ENCODE measurements at places on chromosomes 2 and 18.

GRCh38 chr2:46367286-46367685 lies 70.1 kb downstream of the EPAS1 start:
- no peak for DNase-seq

GRCh38 chr2:69017080-69017479 lies 4.1 kb downstream of the ANTXR1 start:
- no peak for DNase-seq

GRCh38 chr2:148989882-148990493 lies 48.5 kb upstream of the LYPD6B start:
- peak; percentile 79 for DNase-seq

DNA sequence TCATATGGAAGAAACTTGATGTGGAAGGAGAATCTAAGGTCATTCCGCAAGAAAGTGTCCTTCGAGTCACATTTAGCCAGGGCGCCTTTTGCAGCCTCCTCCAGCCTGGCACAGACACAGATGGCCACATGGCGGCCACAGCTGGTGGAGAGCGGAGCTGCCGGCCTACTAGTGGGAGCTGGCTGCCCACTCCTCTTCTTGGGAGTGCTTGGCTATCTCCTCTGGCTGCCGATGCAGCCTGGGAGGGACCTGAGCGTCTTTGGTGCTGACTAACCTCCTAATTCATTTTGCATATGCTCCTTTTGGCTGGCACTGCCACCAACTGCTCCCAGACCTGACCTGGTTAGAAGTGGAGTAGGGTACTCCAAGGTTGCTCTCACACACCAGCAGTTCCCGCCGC lies 199.3 kb upstream of the MYT1L start:
- DNase-seq = no peak

GRCh38 chr2:226220511-226220910 lies 579.1 kb downstream of the IRS1 start:
- DNase-seq = no peak

DNA sequence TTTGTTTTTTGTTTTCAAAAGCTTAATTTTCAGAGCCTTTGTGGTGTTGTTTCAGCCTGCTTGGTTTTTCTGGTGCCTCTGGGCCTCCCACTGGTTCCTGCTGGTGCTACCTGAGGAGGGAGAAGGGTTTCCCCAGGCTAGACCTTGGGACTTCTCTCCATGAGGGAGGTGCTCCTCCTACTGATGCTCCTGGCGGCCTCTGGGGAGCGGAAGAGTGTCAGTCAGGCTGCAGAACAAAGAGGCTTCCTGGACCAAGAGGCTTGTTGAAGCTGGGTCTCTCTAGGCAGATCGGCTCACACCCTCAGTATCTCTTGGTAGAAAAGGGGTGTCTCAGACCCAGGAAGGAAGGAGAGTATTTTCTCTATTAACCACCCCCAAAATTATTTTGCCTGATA lies 32.2 kb downstream of the RFX8 start:
- DNase-seq = no peak

GRCh38 chr2:120251078-120251477 lies 1.6 kb upstream of the RALB start:
- no peak for DNase-seq

- DNase-seq = no peak
These were observed 27.5 kb downstream of the ZNF516 start for GRCh38 chr18:76467371-76468190.

- no peak for DNase-seq
These were observed 76.9 kb downstream of the NCK2 start for GRCh38 chr2:105821428-105822125.

DNA sequence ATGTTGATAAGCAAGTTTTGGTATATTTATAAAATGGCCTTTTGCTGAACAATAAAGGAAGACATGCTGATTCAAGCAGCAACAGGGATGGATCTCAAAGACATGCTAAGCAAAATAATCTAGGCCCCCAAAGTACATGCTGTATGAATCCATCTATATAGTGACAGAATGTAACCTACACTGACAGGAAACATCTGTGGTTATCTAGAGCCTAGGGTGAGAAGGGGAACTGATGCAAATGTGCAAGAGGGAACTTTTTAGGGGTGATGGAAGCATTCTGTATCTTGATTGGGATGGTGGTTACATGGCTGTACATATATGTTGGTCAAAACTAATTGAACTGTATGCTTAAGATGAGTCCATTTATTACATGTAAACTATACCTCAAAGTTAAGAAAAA lies 24.2 kb downstream of the CNRIP1 start:
- DNase-seq = no peak

DNA sequence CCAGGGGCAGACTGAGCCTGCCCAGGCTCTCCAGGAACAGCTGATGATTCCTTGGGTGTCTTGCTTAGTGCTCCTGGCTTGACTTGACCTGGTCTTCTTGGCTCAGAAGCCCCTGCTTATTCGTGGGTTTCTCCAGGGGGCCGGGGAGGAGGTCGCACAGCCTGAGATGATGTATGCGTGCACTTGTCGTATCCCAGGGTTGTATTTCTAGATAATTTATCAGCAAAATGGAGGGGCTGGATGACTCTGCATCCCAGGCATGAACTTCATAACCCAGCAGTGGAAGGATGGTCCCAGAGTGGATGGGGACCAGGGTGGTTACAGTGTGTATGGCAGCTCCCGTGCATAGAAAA lies 25.2 kb downstream of the IMPA2 start:
- no peak for DNase-seq

DNA sequence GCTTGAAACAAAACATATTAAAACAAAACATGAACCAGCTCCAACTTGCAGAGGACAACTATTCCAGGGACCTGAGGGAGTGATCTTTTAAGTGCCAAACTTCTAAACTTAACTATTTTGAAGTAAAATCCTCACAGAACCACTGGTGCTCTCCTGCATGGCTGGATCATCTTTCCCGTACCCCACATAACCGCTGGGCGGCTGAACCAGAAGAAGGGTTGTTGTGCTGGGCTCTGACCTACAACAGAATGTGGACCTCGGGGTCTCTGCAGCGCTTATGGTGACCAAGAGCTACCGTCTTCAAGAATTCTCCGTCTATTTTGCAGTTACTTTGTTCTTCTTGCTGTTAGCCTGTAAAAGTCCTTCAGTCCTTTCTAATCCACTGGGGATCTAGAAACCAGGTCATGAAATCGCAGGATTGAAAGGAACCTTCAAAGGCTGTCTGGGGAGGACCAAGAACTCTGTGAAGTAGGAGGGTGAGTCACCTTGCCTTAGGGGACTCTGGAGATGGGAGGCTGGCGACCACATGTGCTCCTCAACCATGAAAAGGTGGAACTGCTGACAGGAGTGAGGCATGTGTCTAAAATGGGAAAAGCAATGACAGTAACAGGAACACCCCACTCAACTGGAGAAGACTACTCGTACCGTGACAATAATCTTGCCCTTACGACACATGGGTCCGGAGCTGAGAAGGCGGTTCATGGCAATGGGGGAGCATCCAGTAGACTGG lies 46.6 kb downstream of the HDLBP start:
- no peak for DNase-seq

DNA sequence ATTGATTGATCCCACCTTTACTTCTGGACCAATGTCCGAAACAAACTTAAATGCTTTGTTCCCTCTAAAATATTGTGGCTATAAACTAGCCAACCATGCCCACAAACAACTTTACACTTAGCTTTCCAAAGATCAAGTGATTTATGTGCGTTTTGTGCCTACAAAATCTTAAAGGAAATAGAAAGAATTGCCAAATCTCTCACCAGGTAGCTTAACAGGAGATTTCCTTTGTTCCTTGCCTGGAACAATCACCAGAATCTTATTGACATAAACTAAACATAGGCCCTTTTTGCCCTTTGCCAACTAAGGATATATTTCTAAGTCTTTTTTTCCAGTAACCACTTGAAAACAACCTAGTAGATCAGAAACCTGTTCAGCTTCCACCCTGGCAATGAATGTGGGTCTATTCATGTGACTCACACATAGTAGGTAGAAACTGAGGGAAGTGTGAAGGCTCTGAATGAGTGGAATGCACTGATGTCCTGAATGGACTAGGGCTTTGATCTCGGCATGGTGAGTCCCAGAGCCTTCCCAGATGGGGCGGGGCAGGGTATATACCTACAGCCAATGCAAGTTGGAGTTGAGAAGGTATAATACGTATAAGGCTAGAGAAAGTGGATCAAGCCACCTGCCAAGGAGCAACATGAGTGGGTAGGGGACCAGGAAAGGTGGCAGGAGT lies 94.6 kb upstream of the PPP1CB start:
- no peak for DNase-seq

GRCh38 chr2:147082850-147083522 lies 761.8 kb upstream of the ACVR2A start:
- DNase-seq = peak; percentile 51

DNA sequence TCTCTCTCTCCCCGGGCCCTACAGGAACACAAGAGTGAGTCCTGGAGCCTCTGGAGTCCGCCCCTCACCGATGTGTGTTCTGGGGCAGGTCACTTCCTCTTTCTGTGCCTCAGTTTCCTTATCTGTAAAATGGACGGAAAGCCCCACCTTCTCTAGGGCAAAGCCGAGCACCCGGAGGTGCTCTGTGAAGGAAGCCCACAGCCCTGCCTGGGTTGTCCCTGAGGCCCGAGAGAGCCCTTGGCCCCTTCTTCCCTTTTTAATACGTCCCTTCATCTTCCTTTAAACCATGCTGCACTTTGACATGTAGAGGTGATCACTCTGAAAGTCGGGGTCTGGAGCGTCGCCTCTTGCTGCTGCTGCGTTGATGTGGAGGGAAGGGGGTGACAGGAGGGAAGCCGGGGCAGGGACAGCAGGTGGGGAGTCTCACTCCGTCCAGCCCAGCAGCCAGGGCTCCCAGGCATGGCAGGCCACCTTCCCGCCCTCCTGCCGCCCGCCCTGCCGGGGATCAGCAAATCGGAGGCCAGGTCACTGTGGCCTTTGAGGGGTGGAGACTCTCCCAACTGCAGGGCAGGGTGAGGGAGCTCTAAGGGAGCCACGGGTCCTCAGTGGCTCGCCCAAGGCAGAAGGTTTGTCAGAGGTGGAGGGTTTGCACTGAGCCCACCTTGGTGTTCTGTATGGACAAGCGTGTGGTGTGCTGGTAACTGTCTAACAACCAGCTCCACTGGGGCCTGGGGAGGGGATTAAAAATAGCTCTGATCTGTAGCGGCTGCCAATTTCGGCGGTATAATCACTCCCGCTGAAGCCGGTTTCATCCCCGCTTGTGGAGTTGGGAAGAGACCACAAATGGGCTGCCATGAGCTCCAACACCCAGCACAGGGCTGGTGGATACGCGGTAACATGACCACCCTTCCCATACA lies 135.9 kb upstream of the ID2 start:
- no peak for DNase-seq

GRCh38 chr2:55089726-55090125 lies 39.5 kb upstream of the RTN4 start:
- DNase-seq = no peak

- no peak for DNase-seq
These were observed 289.2 kb downstream of the TDRD15 start for GRCh38 chr2:21412944-21413443.

GRCh38 chr2:144509879-144510221 lies 10.1 kb downstream of the ZEB2 start:
- no peak for DNase-seq

- peak; percentile 29 for DNase-seq
These were observed 132.5 kb downstream of the CSRNP3 start for GRCh38 chr2:165601928-165602521.

- DNase-seq = peak; percentile 65
These were observed 1.1 kb upstream of the SLC14A1 start for GRCh38 chr18:45722899-45723298.

DNA sequence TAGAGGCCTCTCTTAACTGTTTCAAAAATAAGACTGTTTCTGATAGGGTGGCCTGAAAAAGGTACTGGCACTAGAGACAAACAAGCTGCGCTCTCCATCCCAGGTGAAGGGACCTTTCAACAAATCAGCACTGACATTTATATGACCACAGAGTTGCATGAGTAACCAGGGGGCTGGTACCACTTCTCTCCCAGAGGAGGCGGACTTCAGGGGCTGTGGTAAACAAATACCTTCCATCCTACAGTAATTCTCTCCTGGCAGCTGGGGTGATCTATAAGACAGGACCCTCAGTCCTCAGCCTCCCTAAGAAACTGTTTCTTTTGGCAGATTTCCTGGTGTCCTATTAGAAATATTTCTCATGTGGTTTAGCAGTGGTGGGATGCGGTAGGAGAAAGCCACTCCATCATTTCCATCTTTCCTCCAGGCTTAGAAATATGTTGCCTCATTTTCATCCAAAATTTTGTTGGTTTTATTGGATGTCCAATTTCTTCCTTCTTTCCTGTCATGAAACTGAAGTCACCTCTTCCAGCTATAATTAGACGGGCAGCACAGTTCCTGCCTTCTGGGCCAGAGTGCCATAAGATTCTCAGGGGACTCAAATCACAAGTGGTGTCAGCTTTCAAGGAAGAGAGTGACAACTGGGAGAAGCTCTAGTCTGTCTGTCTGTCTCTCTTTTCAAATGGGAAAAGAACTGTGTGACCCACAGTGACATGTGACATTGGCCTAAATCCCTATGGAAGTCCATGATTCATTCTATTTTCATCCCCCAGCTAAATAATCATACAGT lies 96.4 kb downstream of the CYRIA start:
- DNase-seq = no peak

DNA sequence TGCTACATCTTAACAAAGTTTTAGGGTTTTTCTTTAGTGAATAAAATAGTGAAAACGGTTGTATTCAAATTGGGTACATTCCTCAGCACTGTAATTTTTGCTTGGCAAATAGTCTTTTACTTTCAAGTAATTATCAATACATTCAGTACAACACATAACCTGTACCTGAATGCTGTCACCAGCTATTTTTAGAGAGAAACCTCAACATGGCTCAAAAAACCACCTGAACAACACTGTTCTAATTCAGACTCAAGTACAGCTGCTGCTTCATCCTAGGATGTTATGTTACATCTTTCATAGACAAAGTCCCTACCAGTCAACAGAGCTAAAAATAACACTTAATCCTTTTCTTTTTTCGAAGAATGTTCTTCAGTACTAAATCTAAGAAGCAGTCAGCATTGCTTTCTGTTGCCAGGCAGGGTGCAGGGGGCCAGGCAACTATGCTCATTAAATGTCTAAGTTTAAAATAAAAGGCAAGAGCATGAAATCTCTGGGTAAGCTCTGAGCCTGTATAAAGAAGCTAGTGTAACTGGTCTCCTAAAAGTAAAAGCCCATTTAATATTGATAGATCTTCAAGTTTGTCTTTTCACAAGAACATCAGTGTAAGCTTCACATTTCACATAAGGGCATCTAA lies 20.5 kb downstream of the PDIA6 start:
- no peak for DNase-seq

DNA sequence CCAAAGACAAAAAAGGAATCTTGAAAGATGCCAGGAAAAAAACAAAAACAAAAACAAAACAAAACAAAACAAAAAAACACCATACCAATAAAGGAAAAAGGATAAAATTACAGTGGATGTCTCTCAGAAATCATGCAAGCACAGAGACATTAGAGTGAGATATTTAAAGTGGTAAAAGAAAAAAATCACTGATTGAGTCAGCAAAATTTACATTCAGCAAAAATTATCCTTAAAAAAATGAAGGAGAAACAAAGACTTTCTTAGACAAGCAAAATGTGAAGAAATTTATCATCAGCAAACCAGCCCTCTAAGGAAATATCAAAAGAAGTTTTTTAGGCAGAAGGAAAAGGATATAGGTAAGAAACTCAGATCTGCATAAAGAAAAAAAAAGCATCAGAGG lies 10.2 kb upstream of the GKN1 start:
- DNase-seq = no peak

Data from fibroblast of the conjunctiva (primary cell).